ENCODE measurements at places on chromosomes 1 and 21. TPM values are rescaled to one million over a fixed set of nuclear protein-coding genes. Genes with fewer than 3 reads are reported as not detected.

Gene ELAPOR1
- polyA plus RNA-seq = 7.1 TPM

Gene CA6
- polyA plus RNA-seq = 9.3 TPM

Gene TRIM67
- not detected for polyA plus RNA-seq

Gene LIN28A
- not detected for polyA plus RNA-seq

Gene CELA3B
- not detected for polyA plus RNA-seq

Gene LAPTM5
- polyA plus RNA-seq = 556 TPM

Gene PCSK9
- polyA plus RNA-seq = not detected

Gene HSD3B1
- polyA plus RNA-seq = not detected

Gene RAB13
- polyA plus RNA-seq = not detected

Data from naive thymus-derived CD4-positive, alpha-beta T cell (primary cell).